ENCODE measurements at places on chromosomes 3 and 15.

GRCh38 chr3:70249509-70250160, 62.8 kb downstream of the MDFIC2 start:
- 0 out of 2 replicates have a peak, but pooled peaks cover 6% of the 10 kb centered on the region for H3K27me3 ChIP-seq
- H3K4me3 ChIP-seq, result no peak overlapping the region
- no peak for DNase-seq
- no peaks in the 10 kb centered on the region for H3K36me3 ChIP-seq
- no peaks in the 10 kb centered on the region for H3K4me1 ChIP-seq

GRCh38 chr3:111998636-111999483, at the start of gene TAGLN3:
TSS of gene TAGLN3 (plus strand) at chr3:111998922. CDS start at chr3:111999423, 501 bp downstream.
- H3K36me3 ChIP-seq, result no peaks in the 10 kb centered on the region
- no peak within 1 kb of the TSS for H3K4me3 ChIP-seq
- DNase-seq, result no peak
- no peak within 1 kb of the TSS for H3K27ac ChIP-seq
- no peaks in the 10 kb centered on the region for H3K27me3 ChIP-seq

DNA sequence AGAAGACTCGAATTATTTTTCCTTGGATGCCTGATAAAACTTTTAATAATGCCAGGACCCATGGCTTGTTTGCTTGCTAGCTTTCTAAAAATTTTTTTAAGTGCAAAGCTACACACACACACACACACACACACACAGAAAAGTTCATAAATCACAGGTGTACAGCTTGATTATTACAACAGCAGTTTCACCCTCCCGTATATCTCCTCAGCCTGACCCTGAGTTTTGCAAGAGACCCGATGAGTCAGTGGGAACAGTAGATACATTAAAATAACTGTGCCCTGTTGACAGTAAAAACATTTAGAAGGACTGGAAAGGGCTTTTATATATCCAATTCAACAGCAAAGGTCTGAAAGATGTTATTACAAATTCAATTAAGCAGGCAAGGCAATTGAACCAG, 46.7 kb downstream of the EMC4 start:
- no peaks in the 10 kb centered on the region for H3K27me3 ChIP-seq
- no peak overlapping the region for H3K4me3 ChIP-seq
- H3K27ac ChIP-seq, result peak overlapping the region; percentile 55
- H3K4me1 ChIP-seq, result peaks cover 23% of the 10 kb centered on the region
- DNase-seq, result peak; percentile 1
- H3K36me3 ChIP-seq, result no peaks in the 10 kb centered on the region

GRCh38 chr3:13462125-13462629, 17.9 kb upstream of the HDAC11 start:
- H3K27me3 ChIP-seq, result no peaks in the 10 kb centered on the region
- no peaks in the 10 kb centered on the region for H3K4me1 ChIP-seq
- no peak overlapping the region for H3K27ac ChIP-seq
- no peak overlapping the region for H3K4me3 ChIP-seq

- no peak for DNase-seq
- H3K36me3 ChIP-seq, result peaks cover 63% of the 10 kb centered on the region
These were observed 5.3 kb downstream of the EIF4A2 start for GRCh38 chr3:186788482-186789370.

- H3K27ac ChIP-seq, result no peak overlapping the region
- 0 out of 2 replicates have a peak, but pooled peaks cover 2% of the 10 kb centered on the region for H3K4me1 ChIP-seq
- H3K36me3 ChIP-seq, result no peaks in the 10 kb centered on the region
- no peak overlapping the region for H3K4me3 ChIP-seq
- H3K27me3 ChIP-seq, result no peaks in the 10 kb centered on the region
These were observed 8.8 kb downstream of the SLC12A8 start for GRCh38 chr3:125203731-125204130.

All from PC-9 (cell line).